ENCODE measurements at places on chromosomes 4 and X.

DNA sequence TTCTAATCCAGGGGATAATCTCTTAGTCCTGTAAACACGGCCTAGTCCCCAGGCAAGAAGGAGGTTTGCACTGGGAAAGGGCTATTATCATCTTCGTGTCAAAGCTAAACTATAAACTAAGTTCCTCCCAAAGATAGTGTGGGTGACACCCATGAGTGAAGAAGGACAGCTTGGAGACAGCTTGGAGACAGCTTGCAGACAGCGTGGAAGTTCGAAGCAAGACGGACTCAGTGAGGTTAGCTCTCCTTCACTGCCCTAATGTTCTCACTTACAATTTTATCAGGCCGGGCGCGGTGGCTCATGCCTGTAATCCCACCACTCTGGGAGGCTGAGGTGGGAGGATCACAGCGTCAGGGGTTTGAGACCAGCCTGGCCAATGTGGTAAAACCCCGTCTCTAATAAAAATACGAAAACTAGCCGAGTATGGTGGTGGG lies 19.2 kb upstream of the PLCXD1 start:
- no peak for DNase-seq

GRCh38 chrX:18676050-18676449 lies 4.1 kb upstream of the RS1 start:
- DNase-seq: no peak

DNA sequence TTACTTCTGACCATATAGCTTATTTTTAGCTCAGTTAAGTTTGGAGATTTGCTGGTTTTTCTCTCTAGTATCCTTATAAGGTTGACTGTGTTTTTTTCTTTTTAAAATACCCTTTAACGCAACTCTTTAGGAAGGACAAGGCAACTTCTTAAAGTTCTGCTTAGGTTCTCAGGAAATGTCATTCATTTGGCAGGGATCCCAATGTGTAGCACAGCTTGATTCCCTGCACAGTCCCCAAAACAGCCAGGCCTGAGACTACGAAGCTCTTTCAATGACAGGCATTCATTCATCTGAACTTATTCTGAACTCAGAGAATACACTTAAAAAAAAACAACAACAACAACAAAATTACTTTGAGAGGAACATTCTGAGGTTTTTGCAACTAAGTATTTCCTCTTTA lies 1765.8 kb downstream of the PCDH7 start:
- no peak for DNase-seq

- DNase-seq: no peak
These were observed 51.7 kb downstream of the HTRA3 start for GRCh38 chr4:8321220-8321619.

DNA sequence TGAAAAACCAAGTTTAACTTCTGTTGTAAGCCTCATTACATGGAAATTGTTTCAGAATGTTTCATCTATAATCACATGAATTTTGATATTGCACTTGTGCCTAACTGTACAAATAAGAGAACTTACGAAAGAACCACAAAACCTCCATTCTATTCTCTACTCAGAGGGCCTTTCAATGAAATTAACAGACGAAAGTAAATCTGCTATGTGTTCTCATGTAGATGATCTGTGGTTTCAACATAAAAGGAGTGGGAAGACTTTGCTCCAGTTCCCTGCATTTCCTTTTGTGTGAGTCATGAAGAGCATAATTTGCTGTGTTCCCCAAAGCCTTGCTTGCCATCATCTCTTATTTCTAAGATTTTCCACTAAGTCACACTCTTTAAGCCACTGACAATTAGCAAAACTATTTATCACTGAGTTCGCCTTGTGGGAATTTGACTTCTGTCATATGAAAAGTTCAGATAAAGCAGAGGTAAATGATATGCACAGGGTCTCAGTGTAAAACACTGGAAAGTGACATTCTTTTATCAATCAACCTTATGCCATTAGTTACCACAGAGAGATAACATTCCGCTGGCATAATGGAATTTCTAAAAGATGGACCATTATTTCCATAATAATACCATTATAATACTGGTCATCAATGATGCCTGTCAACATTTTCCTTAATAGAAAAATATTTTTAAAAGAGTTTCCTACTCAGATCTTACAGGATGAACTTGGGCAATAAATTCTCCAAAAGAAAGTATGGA lies 329.8 kb downstream of the NR3C2 start:
- no peak for DNase-seq

DNA sequence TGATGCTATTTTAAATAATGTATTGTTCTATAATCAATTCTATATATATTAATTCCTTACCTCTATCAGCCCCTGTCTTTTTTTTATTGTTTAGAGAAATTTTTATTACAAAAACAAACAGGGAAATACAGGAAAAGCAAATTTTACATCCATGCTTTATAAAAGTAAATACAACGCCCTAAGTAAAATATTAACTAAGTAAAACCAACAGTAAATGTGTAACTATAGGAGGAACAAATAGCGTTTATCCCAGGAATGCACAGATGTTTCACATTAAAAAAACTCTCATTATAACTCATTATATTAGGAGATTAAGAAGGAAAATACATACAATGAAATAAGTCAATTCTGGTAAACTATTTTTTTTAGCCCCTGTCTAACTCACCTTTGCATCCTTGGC lies 8.2 kb upstream of the ITM2A start:
- DNase-seq: no peak

DNA sequence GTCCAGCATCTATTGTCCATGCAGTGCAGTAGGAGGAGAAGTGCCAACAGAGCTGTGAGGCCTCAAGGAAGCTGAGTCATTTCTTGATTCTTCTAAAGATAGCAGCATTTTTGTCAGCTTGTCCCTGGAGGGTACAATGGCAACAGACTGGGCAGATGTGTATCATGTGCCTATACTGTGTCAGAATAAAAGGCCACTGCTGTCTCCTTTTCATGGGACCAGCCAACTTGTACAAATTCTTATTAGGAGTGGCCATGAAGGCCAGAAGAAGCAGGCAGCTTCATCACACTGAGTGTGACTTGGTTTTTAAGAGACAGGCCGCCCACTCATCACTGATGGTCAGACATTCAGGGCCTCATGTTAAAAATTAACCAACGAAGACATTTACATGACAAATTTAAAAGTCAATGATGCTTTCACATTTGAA lies 185.0 kb upstream of the FAM241A start:
- no peak for DNase-seq

GRCh38 chrX:54411732-54412131 lies 28.5 kb upstream of the TSR2 start:
- peak; percentile 22 for DNase-seq

- DNase-seq: no peak
These were observed 188.9 kb downstream of the ENOX2 start for GRCh38 chrX:130714135-130714534.

DNA sequence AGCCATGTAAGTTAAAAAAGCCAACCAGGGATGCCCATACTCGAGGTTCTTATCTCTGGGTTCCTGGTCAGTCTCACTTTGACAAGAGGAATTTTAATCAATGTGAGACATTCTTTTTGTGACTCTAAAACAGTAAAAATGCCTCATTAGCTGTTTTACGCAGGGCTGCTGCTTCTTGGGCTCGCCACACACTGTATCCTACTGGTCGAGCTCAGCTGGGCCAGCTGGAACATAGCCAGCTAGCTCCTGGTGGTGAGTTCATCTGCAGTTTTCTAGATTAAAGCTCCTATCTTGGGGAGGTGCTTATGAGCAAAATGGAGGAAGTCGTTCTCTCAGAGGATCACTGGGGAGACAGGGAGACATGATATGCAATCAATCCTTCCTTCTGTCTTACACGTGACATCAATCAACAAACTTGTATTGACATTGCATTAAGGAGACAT lies 55.9 kb upstream of the LEF1 start:
- DNase-seq: peak; percentile 15

GRCh38 chrX:30798810-30799209 lies 90.2 kb downstream of the TAB3 start:
- no peak for DNase-seq

GRCh38 chr4:71566856-71567255 lies 217.0 kb downstream of the GC start:
- DNase-seq: no peak

DNA sequence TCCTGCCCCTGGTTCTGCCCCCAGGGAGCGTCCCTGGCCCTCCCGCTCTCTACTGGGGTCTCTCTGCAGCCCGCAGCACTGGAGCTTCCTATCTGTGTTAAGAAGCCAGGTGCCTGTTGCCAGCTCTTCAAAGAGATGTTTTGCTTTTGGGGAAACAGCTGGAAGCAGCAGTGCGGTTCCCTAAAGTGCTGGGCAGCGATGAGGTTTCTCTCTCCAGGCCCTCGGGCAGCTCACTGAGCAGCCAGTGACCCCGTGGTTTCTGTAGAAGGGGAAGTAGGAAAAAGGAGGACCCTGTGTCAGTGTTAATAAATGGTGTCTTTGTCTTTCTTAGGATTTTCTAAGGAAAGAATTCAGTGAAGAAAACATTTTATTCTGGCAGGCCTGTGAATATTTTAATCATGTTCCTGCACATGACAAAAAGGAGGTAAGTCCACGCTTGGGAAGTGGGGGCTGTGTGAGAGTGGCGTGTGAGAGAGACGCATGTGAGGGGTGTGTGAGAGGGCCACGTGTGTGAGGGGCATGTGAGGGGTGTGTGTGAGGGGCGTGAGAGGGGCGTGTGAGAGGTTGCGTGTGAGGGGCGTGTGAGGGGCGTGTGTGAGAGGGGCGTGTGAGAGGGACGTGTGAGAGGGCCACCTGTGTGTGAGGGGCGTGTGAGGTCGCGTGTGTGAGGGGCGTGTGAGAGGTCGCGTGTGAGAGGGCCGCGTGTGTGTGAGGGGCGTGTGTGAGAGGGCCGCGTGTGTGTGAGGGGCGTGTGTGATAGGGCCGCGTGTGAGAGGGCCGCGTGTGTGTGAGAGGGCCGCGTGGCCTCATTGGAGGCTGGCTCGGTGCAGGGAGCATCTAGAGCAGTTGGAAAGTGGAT lies 27.1 kb upstream of the HGFAC start:
- DNase-seq: no peak

DNA sequence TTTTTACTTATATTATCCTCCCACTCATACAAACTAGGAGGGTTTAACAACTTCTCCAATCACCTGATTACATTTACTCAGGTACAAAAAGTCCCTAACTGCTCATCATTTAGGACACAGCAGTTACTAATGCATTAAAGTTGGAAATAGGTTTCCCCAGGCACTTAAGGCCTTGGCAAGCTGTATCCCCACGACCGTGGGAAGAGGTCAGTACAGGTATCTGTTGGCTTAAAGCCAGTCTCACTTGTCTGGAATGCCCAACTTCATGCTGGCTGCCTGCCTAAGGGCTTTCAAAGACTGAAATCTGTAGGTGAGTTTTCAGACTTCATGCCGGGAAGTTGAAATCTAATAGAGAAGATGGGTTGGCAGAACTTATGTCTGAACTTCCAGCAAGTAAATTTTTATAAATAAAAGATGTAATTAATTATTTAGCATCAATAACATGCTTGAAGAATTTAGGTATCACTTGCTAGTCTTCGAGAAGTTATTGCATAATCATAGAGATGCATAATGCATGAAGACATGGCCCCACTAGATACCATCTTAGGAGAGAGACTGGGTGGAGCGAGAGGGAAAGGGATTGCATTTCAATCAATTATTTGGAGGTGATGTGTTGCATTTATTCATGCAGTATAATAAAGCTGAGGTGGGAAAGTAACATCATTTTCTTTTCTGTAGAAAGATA lies 54.2 kb downstream of the SCD5 start:
- DNase-seq: no peak

DNA sequence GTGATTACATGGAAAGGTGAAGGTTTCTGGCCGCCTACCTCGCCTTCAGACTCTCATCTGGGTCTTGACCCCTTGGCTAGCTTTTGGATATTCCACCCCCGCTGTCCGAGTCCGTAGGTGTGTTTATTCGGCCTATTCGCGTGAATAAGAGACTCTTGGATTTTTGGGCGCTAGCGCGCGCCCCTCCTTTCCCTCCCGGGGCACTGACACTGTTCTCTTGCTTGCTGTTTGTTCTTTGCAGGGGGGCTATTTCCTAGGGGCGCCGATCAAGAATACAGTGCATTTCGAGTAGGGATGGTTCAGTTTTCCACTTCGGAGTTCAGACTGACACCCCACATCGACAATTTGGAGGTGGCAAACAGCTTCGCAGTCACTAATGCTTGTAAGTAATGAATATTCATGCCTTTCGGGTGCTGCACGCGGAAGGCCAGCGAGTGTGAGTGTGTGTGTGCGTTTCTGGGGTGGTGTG lies 932 bp downstream of the GRIA2 start:
- no peak for DNase-seq

GRCh38 chr4:3111461-3111860 lies 37.0 kb downstream of the HTT start:
- no peak for DNase-seq

- no peak for DNase-seq
These were observed 60.9 kb upstream of the TXK start for GRCh38 chr4:48194971-48195370.

GRCh38 chrX:24805201-24805600 lies 111.5 kb downstream of the POLA1 start:
- DNase-seq: no peak

DNA sequence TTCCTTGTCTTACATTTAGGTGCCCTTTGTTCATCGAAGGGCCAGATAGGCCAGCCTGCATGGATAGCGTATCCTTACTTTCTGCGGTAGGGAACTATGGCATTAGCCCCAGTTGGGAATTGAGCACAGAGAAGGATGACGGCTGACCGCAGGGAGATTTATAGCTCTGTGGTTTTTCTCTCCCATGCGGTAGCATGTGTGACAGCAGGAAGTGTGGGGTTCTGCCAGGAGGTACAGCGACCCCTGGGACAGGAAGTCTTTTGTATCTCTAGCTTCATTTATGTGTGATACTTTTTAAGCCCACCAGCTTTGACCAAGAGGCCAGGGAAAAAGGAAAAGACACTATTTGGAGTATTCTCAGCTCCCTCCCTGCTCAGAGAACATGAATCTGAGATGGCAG lies 33.1 kb downstream of the GAB3 start:
- DNase-seq: no peak

GRCh38 chr4:179601671-179602070 lies 2159.4 kb upstream of the AGA start:
- no peak for DNase-seq

GRCh38 chr4:147724468-147725201 lies 7.3 kb upstream of the ARHGAP10 start:
- no peak for DNase-seq

GRCh38 chr4:85050736-85051135 lies 84.2 kb upstream of the WDFY3 start:
- no peak for DNase-seq

- no peak for DNase-seq
These were observed 74.3 kb downstream of the DCTD start for GRCh38 chr4:182842759-182843390.

DNA sequence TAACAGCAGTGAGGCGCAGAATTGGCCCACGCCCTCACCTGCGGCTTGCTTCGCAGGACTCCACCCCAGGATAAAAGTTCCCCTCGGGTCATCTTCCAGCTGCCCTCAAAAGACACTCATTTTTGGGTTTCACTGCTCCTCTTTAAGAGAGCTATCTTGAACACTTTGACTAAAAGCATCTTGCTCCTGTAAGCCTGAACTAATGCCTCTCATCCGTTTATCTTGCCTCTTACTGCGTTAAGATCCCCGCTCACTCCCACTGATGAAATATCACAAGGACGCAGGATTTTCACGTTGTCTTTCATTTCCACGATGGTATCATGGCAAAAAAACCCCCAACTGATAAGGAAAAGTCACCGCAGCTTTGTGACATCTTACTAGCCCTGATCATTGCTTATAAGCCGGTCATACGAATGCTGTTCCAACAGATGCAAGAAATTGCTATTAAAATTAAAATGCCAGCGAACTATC lies 591 bp upstream of the ACSL4 start:
- no peak for DNase-seq

All from NCI-H446 (cell line).